Ovary (tissue), 10 donors: ENCODE measurements at places on chromosomes 3 and 15. TPM values are rescaled to one million over a fixed set of nuclear protein-coding genes. Genes with fewer than 3 reads are reported as not detected.

Gene TMCC1
- 55.3 TPM for total RNA-seq

Gene GREM1
- total RNA-seq: 0.11 TPM

Gene MITF
- 24.9 TPM for total RNA-seq

Gene TPRA1
- total RNA-seq: 37.1 TPM

Gene NR1I2
- total RNA-seq: 0.48 TPM

Gene LDHAL6B
- total RNA-seq: not detected

Gene TRIM42
- not detected for total RNA-seq

DNA sequence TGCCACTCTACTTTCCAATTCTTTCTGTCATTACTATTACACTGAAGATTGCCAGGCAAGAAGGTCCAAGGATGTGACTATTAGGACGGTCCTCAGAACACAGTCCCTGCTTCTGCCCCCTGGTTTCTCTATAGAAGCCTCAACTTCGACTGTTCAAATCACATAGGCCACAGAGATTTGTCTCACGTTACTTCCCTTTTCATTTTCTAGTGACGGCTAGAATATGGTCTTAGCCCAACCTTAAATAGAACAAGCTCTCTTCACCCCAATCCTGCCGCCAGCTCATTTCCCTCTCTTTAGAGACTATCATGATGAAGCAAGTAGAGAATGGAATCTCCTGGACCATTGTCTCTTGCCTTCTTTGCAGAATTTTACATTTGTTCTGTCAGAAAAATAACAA lies 84.9 kb downstream of the TIGIT start:
- DNase-seq: no peak

DNA sequence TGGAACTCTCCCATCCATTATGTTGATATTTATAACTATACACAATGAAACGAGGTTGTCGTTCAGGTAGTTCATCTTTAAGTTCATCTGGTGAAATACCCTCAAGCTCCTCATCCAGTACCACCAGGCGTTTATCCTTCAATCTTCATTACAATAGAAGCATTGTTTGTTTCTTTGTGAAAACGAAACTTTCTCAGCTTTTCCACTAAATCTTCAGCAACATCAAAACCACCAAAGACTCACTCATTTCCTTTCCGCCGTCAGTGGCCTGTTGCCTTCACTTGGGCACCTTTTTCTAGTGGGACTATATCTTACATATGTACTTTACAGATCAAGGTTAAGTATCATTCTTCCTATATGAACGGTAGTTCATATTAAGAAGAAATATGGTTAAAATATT lies 44.1 kb upstream of the TFG start:
- DNase-seq: no peak

DNA sequence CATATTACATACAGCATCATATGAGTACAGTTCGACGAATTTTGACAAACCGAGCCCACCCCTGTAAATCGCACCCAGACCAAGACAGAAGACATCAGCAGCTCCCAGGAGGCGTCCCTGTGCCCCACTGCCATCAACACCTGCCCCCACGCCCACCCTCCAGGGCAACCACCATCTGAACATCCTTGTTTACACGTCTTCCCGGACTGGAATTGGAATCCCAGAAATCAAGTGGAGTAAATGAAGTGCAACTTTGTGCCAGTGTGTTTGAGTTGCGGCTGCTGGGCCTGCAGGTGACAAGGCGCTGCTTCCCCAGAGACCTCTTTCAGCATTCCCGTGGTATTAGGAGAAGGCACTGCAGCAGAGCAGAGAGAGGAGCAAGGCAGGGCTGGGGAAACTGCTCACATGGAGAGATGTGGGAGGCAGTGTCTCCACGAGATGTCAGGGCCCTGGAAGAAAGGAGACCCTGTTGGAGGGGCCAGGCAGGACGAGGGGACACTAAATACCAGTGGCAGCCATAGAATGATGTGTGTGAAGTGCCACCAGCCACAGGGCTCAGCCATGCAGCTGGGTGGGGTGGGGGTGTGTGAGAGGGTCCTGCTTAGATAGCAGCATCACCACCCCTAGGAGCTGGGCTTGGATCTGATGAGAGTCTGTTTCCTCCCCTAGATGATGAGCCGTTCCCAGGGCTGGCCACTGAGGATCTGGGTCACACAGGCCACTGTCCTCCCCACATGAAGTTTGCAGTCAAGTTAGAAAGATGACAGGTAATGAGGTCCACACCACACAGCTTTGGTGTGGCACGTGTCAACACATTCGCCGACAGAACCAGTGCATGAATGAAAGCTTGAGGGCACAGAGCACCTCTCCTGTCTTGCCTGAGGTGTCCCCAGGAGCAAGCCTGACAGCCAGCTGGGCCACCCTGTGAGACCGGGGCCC lies 33.4 kb upstream of the PCSK6 start:
- DNase-seq: no peak

- no peak for DNase-seq
Observed at GRCh38 chr3:16912400-16913263, 27.9 kb downstream of the PLCL2 start.

DNA sequence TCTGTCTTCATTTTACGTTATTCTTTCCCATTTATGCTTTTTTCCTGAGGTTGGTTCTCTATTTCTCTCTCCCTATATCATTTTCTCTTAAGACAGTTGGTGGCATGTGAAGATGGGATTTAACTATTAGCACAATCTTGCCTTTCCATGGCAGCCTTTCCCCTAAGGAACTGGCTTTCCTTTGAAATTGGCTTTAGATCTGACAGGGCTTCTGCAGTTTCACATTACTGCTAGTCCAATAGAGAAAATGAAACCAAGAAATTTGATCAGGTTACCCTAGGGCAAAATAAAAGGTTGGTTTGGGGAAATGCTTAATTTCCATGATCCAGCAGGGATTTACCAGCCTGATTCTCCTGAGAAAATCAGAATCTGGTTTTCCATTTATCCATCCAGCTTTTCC lies 22.7 kb upstream of the CHL1 start:
- DNase-seq: no peak

- no peak for DNase-seq
Observed at GRCh38 chr15:89672221-89673164, 6.7 kb downstream of the PLIN1 start.

DNA sequence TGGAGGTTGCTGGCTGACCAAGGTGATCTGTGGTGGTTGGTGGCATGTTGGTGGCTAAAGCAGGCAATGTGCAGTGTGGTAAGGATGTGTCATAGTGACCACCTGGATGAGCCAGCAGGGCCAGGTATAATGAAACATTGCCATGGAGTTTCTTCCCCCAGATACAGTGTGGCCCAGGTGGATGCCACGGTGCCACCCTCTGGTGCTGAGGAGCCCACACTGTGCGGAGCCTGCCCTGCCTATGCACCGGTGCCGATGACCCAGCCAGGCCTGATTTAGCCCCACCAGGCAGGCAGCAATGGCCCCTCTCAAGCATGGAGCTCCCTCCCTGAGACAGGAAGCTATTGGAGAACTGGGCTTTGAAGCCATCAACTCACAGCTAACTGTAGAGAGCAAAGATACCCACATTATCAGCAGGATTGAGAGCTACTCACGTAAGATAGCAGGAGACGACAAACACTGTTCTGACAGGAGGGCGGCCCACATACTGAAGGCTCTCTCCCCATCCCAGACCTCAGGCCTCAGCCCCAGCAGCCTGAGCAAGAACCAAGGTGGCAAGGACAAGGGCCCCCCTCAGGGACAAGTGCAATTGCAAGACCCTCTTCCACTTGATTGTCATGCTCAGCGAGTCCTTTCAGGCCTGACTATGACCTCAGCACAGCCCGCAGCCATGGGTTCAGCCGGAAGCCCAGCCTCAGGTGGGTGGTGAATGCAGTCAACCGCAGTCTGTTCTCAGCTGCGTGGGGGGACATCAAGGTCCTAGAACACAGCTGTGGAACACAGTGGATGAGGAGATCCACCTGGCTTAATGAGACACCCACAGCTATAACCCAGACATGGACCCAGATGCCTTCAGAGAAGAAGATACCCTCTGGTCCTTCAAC lies 82.8 kb upstream of the CDV3 start:
- DNase-seq: no peak

GRCh38 chr3:142040941-142041491 lies 108.3 kb downstream of the TFDP2 start:
- DNase-seq: no peak

DNA sequence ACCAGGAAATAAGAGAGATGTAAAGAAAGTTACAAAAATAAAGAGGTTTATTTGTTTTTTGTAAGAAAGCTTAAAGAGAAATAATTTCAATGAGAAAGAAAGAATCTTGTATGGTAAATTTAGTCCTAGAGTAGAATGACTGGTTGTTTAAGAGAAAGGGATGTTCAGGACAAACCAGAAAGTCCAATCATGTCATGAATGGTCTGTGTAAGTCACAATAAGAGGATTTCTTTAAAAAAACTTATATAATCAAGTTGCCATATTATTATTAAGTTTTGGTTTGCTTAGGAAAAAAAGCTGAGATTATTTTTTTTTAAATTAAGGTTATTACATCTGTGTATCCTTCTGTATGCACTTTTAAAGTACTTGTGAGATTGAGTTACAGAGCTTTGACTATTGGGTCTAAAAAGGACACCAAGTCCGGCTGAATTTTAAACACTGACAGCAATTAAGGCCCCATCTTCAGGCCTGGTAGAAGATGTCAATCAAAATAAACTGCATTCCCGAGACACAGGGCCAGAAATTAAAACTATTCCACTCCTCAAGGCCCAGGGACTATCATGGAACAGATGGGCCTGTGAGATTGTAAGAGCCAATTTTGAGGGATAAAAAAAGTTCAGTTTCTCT lies 12.2 kb downstream of the ERICH6 start:
- no peak for DNase-seq

DNA sequence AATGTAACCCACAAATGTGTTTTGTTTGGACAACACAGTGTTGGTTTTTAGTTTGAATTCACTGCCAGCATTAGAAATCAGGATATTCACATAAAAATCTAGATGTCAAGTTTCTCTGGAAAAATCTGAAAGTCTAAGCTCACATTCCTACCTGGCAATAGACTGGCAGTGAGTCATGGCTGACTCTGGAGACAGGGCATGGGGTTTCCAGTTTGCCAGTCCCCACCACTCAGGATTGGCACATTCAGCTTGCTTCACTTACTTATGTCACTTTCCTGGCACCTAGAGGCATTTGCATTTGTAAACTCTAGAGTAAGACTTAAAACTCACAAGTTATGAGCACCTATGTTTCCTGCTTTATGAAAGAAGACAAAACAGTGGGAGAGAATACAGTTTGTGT lies 19.1 kb upstream of the SEC61A1 start:
- DNase-seq: no peak

- DNase-seq: no peak
Observed at GRCh38 chr15:40075298-40076044, 33.2 kb downstream of the BMF start.

GRCh38 chr3:167120828-167121227 lies 259.3 kb downstream of the ZBBX start:
- DNase-seq: no peak

DNA sequence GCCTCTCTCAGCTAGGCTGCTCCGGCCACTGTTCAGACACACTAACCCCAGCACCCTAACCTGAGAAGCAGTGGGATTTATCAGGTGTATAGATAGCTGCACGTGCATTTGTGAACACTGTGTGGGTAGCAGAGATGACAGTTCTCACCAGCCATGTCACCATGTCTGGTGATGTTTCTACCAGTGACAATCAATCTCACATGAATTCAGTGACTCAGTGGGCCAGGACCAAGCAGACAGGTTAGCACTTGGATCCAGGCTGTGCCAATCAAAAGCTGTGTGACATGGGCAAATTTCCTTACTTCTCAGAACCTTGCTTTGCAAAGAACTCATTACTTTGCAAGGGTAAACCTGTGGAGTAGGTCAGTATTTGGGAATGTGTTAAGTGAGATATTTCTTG lies 65.3 kb upstream of the GATM start:
- DNase-seq: no peak

DNA sequence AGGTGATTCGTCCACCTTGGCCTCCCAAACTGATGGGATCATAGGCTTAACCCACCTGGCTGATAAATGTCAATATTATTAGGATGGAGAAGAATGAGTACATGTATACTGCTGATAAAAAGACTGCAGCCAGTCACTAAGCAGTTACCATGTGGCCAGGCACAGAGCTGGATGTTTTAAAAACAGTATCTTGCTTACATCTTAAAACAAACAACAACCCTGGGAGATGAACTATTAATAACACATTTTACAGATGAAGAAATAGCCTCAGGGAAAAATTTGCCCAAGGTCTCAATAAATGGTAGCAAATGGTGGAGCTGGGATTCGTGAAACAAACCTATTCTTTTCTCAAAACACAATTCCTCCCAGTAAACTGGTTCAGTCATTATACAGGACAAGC lies 18.1 kb downstream of the IL17RD start:
- DNase-seq: no peak

DNA sequence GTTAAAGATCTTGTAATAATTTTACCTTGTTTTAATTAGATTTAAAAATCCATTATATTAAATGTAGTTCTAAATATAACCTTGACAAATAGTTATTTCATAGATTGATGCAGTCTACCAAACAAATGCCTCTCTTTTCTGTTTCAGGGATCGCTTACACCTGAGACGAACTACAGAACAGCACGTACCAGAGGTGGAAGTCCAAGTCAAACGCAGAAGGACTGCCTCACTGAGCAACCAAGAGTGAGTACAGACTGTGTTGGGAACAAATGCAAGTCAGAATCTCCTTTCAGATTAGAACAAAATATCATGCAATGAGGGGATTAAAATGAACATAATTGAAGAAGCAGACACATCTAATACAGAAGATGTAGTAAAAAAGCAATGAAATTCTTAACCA lies 7.2 kb downstream of the SNRPN start:
- no peak for DNase-seq

DNA sequence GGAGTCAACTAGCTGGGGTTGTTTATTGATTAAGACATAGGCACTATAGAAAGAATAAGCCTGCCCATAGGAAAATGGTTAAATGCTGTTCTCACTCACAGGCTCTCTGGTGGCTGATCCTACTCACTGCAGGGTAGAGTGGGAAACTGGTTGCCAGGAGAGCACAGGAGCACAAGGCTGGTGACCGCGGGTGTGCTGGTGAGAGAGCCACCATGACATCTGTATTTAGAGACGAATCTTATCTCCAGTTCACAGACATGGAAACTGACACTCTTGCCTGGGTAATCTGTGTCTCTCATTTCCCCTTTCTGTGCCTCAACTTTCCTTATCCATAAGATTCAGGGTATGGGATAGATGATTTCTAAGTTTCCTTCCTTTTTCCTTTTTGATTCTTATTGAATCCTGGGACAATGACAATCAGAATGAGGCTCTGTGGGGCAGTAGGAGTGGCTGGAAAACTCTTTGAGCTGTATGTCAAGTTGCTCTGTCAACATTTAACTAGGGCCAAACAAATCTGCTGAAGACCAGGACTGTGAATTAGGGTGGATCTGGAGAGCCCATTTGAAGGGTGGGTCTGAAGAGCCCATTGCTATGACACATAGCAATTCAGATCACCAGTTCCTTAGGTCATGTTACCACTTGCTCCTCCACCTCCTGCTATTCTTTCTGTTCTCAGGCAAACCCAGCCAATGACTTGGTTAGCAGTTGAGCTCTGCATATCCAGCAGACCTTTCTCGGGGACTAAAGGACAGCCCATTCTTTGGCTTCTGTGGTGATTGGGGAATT lies 286.1 kb upstream of the TBL1XR1 start:
- DNase-seq: no peak

DNA sequence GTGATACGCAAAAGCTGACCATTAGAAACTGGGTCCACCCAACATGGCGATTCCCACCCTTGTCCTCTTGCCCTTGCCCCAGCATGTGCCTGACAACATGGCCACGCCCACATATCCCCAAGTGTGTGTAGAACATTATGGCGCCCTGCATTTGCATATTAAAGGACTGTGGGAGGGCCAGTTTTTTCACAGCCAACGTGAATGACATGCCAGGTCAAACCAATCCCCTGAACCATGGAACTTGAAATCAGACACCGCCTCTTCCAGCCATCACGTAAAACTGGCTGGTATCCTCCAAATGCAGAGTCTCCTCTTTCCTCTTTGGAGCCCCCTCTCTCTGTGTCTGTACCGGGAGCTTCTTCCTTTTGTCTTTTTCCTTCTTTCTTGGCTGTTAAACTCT lies 156.7 kb upstream of the EPHA6 start:
- DNase-seq: no peak
